Trophoblast cell (in vitro differentiated cells and primary cell): ENCODE measurements at places on chromosomes 2 and 18.
A peak's percentile ranks its signal among the peaks of the same experiment; 100 is the strongest.

- no peak for DNase-seq
Measured at GRCh38 chr18:67590571-67591141, 74.1 kb upstream of the DSEL start.

DNA sequence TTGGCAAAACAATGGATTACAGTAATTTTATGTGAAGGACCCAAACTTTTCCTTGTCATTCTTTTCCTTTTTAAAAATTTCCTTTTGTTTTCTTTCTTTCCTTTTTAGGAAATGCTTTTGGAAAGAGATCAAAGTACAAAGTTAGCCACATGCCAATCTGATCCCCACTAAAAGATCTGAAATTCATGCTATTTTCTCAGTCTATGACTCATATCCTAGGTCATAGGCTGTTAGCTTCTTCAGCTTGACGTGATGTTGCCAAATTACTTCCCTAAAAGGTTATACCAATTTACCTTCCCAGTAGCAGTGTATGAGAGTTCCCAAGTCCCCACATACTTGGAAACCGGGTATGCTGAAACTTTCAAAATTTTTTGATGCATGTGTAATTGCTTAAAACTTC is 355.3 kb downstream of the INSIG2 start:
- no peak for DNase-seq

DNA sequence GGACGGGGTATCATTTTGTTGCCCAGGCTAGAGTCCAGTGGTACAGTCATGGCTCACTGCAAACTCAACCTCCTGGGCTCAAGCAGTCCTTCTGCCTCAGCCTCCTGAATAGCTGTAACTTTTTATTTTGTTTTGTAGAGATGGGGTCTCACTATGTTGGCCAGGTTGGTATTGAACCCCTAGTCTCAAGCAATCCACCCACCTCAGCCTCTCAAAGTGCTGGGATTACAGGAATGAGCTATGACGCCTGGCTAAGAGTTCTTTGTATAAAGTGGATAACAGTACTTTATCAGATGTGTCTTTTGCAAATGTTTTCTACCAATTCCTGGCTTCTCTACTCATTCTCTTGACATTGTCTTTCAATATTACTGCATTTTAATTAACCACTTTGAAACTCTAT is 17.1 kb upstream of the NT5DC4 start:
- DNase-seq, result no peak

- DNase-seq, result peak; percentile 27
Measured at GRCh38 chr2:241296767-241297166, 18.7 kb downstream of the HDLBP start.

DNA sequence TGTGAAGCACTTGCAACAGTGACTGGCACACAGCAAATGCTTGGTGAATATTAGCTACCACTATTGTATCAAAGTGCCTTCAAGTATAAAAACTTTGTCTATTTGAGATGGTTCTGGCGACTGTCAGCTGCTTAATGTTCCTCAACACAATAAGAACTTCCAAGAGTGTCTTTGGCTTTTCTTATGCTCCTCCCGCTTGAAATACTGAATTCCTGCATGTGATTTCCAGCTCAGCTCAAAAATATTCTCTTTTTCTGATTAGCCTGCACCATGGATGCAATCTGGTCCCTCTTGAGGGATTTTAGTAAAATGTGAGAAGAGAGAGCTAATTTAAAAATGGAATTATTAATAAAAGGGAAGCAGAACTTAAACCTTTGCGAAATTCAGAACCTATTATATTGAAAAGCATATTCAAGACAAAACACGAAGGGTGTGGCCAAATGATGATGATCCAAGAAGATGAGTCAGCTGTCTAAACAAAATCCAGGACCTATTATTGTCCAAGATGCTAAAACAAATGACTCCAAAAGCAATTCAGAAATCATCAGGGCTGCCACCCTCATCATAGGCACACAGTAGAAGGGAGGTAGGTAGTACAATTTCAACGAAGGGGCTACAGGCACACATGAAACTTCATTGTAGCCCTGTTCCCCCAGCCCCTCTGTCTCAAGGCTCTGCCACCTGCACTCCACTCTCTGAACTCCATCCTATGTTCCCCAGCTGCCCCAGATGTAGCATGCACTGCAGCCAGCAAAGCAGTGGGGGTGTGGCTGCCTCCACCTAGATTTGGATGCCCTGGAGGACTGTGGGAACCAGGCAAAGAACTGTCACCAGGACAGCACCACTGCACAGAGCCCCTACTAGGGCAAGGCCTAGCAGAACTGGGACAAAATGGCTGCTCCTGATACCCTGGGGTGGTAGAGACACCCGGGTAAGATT is 190.1 kb downstream of the ZNF385B start:
- DNase-seq, result no peak

DNA sequence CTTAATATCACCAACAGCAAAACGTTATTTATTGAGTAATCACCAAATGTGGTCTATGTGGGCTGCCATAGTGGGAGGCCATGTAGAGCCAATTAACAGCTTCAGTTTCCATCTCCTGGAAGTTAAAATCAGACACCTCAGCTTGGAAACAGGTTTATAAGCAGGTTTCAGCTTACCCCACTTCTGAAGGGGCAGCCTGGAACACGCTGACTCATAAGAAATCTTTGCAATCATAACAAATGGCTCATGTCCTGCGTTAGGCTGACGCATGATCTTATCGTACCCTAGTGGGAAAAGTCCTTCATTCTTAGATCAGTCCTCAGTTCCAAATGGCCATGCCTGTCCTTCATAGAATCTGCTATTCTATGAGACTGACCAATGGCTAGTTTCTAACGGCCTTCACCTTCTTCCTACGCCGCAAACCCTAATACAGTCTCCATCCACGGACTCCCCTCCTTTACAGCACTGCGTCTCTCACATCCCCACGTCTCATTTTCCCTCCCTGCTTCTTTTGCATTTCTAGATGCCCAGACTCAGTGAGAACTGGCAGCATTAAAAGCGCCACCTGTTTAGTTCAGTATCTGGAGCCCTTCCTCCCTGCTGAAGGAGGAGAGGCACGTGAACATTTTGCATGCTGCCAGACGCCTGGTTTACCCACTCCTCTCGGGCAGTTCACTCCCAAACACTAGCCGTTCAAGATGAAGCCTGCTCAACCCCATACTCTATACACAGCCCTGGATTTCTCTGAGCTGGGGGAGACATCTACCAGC is 24.2 kb upstream of the BZW1 start:
- DNase-seq, result peak; percentile 85

- DNase-seq, result no peak
Measured at GRCh38 chr2:42961385-42961811, 169.0 kb upstream of the HAAO start.

- DNase-seq, result no peak
Measured at GRCh38 chr18:25983730-25984129, 106.7 kb downstream of the SS18 start.
